Activated T-helper 2 cell treated with anti-CD3 and anti-CD28 coated beads, Interferon-gamma antibody, Interleukin-2, Interleukin-4, amounts not matched to agents 10 μg/mL and 5 μg/mL and 100 μg/mL, durations not matched to agents 14 hours and 24 hours and 36 hours (primary cell): ENCODE measurements at places on chromosomes 12 and 14.

DNA sequence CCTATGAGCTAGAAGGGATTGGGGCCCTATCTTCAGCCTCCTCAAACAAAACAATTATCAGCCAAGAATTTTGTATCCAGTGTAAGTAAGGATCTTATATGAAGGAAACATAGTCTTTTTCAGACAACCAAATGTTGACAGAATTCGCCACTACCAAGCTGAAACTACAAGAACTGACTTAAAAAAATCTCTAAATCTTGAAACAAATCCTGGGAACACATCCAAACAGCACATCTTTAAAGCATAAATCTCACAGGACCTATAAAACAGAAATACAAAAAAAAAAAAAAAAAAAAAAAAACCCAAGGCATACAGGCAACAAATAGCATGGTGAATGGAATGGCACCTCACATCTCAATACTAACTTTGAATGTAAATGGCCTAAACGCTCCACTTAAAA is 41.3 kb upstream of the LMNTD1 start:
- no peak for DNase-seq
- peaks cover 29% of the 10 kb centered on the region for H3K36me3 ChIP-seq
- H3K4me3 ChIP-seq: no peak overlapping the region
- peaks cover 32% of the 10 kb centered on the region for H3K4me1 ChIP-seq
- no peak overlapping the region for H3K27ac ChIP-seq
- H3K27me3 ChIP-seq: peaks cover 6% of the 10 kb centered on the region

DNA sequence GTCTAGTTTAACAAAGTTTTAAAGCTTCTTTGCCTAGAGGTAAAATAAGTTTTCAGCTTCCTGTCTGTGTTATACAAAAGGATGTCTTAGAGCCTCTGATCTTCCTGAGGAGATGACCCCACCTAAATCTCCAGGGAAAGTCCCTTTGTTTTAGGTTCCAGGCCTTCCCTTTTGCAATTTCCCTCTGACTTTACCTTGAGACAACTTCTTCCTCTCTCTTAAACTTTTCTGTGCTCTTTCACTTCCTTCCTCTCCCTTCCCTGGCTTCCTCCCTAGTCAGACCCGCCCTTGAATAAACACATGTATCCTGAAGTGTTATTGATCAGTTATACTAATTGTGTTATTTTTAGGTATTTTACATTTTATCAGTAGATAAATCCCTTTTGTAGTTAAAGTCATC is 134.8 kb downstream of the DYRK2 start:
- no peaks in the 10 kb centered on the region for H3K27me3 ChIP-seq
- no peak for DNase-seq
- H3K4me3 ChIP-seq: no peak overlapping the region
- no peak overlapping the region for H3K27ac ChIP-seq
- no peaks in the 10 kb centered on the region for H3K36me3 ChIP-seq

DNA sequence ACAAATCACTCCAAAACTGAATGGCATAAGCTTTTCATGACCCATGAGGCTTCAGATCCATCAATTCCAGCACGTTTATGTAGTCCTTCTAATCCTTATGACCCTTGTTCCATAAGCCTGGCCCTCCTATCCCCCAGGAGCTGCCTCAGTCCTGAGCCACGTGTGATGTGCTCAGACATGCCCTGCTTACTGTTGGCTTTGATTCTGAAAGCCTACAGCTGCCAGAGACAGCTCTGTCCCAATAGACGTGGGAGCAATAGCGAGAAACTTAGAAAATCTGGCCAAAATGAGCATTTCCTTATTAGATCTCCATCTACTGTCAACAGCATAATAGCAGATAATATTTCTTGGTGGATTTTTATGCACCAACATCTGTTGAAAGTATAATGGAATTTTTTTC is 33.2 kb downstream of the DUSP6 start:
- DNase-seq: no peak
- H3K4me1 ChIP-seq: peaks cover 27% of the 10 kb centered on the region
- no peak overlapping the region for H3K4me3 ChIP-seq
- H3K27me3 ChIP-seq: no peaks in the 10 kb centered on the region

DNA sequence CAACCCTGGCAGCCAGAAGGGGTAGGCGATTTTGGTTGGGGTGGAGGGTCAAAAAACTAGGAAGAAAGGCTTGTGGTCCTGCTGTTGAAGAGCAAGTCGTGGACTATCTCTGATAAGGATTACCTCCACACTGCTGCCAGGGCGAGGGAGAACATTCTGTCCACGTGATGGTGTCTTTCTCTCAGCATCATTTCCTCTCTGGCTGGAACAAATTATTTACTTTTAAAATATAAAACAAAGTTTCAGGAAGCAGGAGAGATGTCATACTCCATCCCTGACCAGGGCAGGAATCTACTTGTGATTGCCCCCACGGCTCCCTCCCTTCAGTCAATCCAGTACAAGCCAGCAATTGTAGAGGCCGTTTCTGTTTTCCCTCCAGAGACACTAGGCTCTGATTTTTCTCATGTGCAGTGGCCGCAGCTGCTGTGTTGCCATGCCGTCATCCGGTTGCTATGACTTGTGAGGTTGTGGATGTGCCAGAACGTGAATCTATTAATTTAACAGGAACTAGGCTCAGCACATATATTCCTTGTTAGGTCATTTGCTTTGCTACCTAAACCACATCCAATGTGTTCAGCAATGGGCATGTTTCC is 61.5 kb upstream of the PTGR2 start:
- DNase-seq: no peak
- H3K36me3 ChIP-seq: peaks cover 5% of the 10 kb centered on the region
- H3K4me3 ChIP-seq: no peak overlapping the region
- H3K4me1 ChIP-seq: peaks cover 37% of the 10 kb centered on the region

- peaks cover 64% of the 10 kb centered on the region for H3K27me3 ChIP-seq
- DNase-seq: no peak
- H3K27ac ChIP-seq: no peak overlapping the region
- H3K4me3 ChIP-seq: no peak overlapping the region
- no peaks in the 10 kb centered on the region for H3K4me1 ChIP-seq
Observed at GRCh38 chr12:114701104-114701414, 17.1 kb upstream of the TBX3 start.

GRCh38 chr14:103862393-103862782 is 15.0 kb upstream of the PPP1R13B start:
- no peaks in the 10 kb centered on the region for H3K4me1 ChIP-seq
- no peak overlapping the region for H3K27ac ChIP-seq
- no peaks in the 10 kb centered on the region for H3K27me3 ChIP-seq
- no peak overlapping the region for H3K4me3 ChIP-seq
- DNase-seq: no peak

DNA sequence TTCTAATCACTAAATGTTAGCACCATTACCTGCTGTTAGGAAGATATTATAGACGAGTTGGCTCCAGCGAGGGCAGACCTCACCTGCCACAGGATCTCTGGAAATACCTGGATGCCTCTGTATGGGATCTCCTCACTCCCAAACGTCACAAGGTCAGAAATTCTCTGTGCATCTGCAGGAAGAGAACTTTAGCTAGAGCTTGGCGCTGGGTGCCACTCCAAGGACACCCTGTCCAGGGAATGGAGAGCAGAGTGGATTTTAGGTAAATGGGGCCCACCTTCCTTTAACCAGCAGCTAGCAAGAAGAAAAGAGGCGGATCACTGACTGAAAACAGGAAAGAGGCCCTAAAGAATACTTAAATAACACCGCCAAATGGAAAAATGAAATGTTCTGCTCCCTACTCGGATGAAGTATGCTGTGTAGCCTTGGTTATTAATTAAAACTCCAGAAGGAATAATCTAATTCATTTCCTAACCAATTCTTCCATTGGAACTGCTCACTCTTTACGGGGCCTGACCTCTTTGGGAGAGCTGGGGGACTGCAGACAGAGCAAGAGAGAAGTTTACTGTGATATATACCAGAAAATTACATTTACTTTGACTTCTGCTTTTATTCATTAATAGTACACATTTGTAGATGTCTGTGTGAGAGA is 4.2 kb upstream of the FOXG1 start:
- H3K36me3 ChIP-seq: no peaks in the 10 kb centered on the region
- H3K4me1 ChIP-seq: no peaks in the 10 kb centered on the region
- DNase-seq: no peak
- no peak overlapping the region for H3K27ac ChIP-seq
- no peak overlapping the region for H3K4me3 ChIP-seq
- H3K27me3 ChIP-seq: peaks cover 58% of the 10 kb centered on the region

- no peak for DNase-seq
- H3K27me3 ChIP-seq: peaks cover 3% of the 10 kb centered on the region
- no peaks in the 10 kb centered on the region for H3K4me1 ChIP-seq
Observed at GRCh38 chr12:64997858-64998257, 123.2 kb downstream of the WIF1 start.

DNA sequence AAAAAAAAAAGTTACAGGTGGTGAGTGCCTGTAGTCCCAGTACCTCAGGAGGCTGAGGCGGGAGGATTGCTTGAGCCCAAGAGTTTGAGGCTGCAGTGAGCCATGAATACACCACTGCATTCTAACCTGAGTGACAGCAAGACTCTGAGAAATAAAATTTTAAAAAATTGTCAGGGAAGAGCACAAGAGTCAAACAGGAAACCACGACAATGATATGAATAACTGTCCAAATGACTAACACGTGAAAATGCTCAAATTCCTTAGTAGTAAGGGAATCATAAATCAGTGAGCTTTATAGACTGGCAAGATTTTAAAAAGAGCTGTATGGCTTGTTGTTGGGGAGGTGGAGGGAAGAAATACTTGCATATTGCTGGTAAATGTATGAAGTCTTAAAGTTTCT is 12.9 kb upstream of the ASPG start:
- no peak for DNase-seq
- H3K4me3 ChIP-seq: no peak overlapping the region
- H3K4me1 ChIP-seq: peaks cover 14% of the 10 kb centered on the region
- peaks cover 5% of the 10 kb centered on the region for H3K36me3 ChIP-seq
- peaks cover 2% of the 10 kb centered on the region for H3K27me3 ChIP-seq
- no peak overlapping the region for H3K27ac ChIP-seq

- peaks cover 32% of the 10 kb centered on the region for H3K4me1 ChIP-seq
- no peak for DNase-seq
- H3K36me3 ChIP-seq: no peaks in the 10 kb centered on the region
- H3K27ac ChIP-seq: peak overlapping the region; percentile 100
- H3K27me3 ChIP-seq: no peaks in the 10 kb centered on the region
- H3K4me3 ChIP-seq: peak overlapping the region; percentile 96
Observed at GRCh38 chr12:56333197-56333678, 562 bp downstream of the PAN2 start.

DNA sequence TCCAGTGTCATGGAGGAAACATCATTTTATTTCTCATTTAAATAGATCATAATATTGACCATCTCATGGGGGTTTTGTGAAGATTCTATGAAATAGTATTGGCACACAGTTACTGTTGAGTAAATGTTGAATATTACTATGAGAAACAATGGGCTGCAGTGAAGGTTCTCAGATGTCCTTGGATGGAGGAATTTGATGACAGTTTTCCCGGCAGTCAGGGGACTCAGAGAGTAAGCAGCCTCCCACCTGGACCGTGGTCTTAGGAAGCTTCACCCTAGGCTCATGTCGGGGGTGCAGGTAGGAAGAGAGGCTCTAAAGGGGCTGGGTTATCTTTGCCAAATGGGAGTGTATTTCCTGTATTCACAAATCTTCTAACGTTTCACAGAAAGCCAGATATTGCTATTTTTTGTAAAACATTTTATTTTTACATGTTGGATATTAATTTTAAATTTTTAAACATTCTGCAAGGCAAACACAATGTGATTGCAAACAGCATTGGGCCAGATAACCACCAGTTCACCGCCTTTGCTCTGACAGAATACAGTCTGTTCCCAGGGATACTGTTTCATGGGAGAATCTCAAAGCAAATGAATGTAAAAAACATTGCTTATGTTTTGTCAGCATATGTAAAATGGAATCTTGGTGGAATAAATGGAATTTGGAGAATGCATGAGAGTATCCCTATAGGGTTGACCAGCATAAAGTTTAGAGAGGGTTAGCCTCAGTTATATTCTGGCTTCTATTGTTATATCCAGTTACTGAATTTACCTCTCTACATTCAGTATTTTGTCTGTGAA is 380.8 kb upstream of the TMEM132C start:
- DNase-seq: no peak
- H3K27ac ChIP-seq: no peak overlapping the region
- H3K4me1 ChIP-seq: no peaks in the 10 kb centered on the region
- H3K4me3 ChIP-seq: no peak overlapping the region

- H3K4me3 ChIP-seq: no peak overlapping the region
- no peak overlapping the region for H3K27ac ChIP-seq
- DNase-seq: no peak
Observed at GRCh38 chr14:105224845-105225570, 23.3 kb upstream of the BTBD6 start.

GRCh38 chr12:103348935-103349334 is 146.8 kb downstream of the C12orf42 start:
- peaks cover 2% of the 10 kb centered on the region for H3K4me1 ChIP-seq
- H3K27ac ChIP-seq: no peak overlapping the region
- no peak overlapping the region for H3K4me3 ChIP-seq
- no peaks in the 10 kb centered on the region for H3K36me3 ChIP-seq
- no peak for DNase-seq

- peaks cover 72% of the 10 kb centered on the region for H3K27me3 ChIP-seq
- no peaks in the 10 kb centered on the region for H3K4me1 ChIP-seq
- no peak overlapping the region for H3K4me3 ChIP-seq
- H3K36me3 ChIP-seq: no peaks in the 10 kb centered on the region
- DNase-seq: no peak
- no peak overlapping the region for H3K27ac ChIP-seq
Observed at GRCh38 chr12:54587315-54587873, 1.1 kb downstream of the PPP1R1A start.

GRCh38 chr12:61452076-61452475 is 808.1 kb upstream of the USP15 start:
- H3K27me3 ChIP-seq: no peaks in the 10 kb centered on the region
- H3K27ac ChIP-seq: no peak overlapping the region
- no peak overlapping the region for H3K4me3 ChIP-seq
- DNase-seq: no peak

DNA sequence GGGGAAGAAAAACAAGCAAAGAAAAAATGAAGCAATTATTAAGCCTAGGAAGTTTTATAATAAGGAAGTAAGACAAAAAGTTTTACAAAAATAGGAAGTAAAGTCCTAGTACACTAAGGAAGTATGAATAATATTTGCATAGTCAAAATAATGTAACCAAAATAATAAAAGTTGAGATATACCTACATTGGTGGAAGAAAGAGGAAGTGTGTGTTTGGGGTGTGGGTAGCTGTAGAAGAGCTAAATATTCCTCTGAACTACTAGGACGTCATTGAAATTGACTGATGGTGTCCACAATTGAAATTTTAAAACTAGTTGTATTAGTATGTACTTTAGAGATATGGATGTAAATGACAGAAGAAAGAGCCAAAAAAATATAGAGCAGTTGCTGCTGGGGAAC is 228.4 kb upstream of the OTX2 start:
- H3K27ac ChIP-seq: no peak overlapping the region
- no peaks in the 10 kb centered on the region for H3K27me3 ChIP-seq
- no peak for DNase-seq

DNA sequence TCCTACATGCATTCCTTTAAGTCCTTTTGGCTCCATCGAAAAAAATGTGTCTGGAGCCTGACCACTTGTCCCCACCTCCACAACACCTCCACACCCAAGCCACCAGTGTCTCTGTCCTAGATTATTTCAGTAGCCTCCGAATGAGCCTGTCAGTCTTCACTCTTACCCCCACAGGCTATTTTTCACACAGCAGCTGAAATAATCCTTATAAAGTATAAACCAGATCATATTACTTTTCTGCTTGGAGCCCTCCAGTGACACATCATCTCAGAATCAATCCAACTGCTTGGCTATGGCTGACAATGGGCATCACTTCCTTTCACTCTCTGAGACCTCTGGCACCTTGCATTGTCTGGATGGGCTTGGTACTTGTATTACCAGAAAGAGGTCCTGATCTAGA is 44.9 kb downstream of the BBS10 start:
- DNase-seq: no peak
- no peak overlapping the region for H3K4me3 ChIP-seq
- no peak overlapping the region for H3K27ac ChIP-seq
- H3K4me1 ChIP-seq: peaks cover 3% of the 10 kb centered on the region
- H3K27me3 ChIP-seq: peaks cover 3% of the 10 kb centered on the region
